ENCODE measurements at places on chromosomes 6 and 20.
A peak's percentile ranks its signal among the peaks of the same experiment; 100 is the strongest.

GRCh38 chr6:163338671-163339405, 75.7 kb upstream of the QKI start:
- peak; percentile 78 for DNase-seq

- no peak for DNase-seq
Measured at GRCh38 chr6:140980265-140980887, 1152.3 kb upstream of the GJE1 start.

GRCh38 chr20:41003143-41003935, 25.3 kb upstream of the TOP1 start:
- DNase-seq, result peak; percentile 81

GRCh38 chr6:47157653-47158219, 115.6 kb upstream of the ADGRF1 start:
- DNase-seq, result no peak

DNA sequence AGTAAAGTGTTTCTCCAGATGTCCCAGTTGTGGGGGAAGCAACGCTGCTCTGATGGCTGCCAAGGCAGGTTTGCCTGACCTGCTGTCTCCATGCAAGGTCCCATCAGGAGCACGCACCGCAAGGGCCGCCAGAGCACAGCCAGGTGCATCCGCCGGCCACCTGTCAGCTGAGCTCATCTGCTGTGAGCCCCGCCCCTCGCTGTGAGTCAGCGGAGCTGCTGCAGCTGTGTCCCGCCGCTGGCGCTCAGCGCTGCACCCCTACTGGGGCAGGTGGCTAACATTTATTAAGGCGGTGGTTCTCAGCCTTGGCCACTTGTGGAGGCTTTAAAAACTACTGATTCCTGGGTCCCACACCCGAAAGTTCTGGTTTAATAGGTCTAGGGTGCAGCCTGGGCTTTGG, 225.7 kb downstream of the UST start:
- peak; percentile 99 for DNase-seq

GRCh38 chr20:24648919-24649318, 179.5 kb downstream of the SYNDIG1 start:
- no peak for DNase-seq

- DNase-seq, result no peak
Measured at GRCh38 chr6:22333802-22334201, 37.0 kb upstream of the PRL start.

DNA sequence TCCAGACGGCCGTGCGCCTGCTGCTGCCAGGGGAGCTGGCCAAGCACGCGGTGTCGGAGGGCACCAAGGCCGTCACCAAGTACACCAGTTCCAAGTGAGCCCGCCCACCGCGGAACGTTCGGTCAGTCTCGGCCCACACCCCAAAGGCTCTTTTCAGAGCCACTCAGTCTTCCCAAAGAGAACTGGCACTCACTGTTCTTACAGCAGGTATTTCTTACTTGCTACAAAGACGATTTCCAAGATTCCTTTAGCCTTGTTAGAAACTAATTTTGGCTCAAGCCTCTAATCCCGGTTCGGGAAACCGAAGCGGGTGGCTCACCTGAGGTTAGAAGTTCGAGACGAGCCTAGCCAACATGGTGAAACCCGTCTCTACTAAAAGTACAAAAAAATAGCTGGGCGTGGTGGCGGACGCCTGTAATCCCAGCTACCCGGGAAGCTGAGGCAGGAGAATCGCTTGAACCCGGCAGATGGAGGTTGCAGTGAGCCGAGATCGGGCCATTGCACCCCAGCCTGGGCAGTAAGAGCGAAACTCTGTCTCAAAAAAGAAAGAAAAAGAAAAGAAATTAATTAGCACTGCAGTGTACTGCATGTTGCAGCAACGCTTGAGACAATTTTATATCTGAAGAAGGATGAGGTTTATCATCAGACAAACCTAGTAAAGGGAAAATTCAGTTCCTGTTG, 73.1 kb downstream of the OR2B2 start:
- DNase-seq, result peak; percentile 77

- DNase-seq, result peak; percentile 88
Measured at GRCh38 chr6:169097381-169097959, 156.2 kb downstream of the THBS2 start.

DNA sequence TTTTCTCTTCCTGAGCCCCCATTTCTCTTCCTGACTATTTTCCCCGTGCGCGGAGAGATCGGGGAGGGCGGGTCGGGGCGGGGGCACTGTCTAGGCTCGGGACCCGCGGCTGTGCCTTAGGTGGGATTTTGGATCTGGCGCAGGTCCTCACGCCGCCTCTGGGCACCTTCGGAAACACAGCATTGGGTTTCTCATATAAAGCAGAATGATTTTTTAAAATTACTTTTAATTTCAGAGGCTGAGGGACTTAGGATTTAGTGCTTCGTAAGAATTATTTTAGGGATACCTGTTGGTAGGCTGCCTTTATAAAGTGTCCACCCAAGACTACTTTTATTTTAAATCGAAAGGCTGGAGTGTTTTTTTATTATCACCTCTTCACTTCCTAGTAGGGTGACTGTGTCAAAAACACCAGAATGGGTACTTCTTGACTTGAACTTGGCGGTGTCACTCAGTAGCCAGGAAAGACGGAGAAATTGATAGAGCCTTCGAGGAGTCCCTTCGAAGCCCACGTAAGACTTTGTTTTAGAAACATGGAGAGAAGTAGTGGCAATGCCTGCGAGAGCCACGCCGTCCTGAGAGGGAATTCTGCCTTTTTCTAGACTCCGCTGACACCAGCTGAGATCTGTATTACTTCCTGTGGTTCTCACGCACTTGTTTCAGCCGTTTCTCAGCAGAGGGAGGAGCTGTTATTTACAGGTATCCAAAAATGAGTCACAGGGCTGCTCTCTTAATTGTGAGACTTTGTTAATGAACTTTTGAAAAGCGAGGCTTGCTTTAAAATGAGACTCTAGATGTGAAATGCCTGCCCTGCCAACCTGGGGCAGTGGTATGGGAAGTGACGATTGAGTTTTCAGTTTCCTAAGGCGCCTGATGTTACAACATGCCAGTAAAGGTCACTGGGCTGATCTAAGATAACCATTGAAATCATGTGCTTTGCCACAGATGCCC, 667 bp downstream of the STX11 start:
- no peak for DNase-seq

GRCh38 chr6:43709654-43710303, 22.2 kb upstream of the MRPS18A start:
- peak; percentile 36 for DNase-seq

GRCh38 chr6:107399935-107400334, 59.4 kb downstream of the PDSS2 start:
- no peak for DNase-seq

DNA sequence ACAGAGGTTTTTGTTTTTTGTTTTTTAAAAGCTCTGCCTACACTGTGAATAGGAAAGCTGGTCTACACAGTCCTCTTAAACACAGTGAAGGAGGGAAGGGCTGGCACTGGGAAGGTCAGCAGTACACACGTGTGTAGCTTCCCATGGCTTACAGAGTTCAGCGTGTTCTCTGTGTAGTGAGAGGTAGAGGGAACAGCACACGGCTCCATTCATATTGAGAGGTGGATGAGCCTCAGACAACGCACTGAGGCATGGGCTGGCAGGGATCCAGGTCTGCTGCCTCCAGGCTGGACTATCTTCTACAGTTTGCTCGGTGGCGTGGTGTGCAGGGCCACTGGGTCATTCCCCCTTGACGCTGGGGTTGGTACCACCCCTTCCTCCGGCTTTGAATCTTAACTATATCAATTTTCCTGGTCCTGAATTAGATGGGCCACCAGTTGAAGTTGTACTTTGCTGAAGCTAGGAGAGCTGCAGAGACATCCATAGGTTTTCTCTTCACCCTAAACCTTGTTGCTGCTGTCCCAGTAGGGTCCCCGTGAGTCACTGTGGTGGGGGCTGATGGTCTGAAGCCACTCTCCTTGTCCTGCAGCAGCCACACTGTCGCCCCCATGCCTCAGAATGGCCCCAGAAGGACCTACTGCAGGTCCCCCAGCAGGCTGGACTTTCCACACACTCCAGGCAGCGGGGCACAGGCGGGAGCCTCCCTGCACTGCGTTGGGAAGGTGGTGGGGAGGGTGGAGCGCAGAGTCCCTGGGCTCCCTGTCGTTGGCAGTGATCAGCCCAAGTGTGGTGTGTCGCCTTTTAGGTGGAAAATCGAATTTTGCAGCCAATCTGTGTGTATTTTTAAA, 2.0 kb downstream of the ARFGAP1 start:
- no peak for DNase-seq

DNA sequence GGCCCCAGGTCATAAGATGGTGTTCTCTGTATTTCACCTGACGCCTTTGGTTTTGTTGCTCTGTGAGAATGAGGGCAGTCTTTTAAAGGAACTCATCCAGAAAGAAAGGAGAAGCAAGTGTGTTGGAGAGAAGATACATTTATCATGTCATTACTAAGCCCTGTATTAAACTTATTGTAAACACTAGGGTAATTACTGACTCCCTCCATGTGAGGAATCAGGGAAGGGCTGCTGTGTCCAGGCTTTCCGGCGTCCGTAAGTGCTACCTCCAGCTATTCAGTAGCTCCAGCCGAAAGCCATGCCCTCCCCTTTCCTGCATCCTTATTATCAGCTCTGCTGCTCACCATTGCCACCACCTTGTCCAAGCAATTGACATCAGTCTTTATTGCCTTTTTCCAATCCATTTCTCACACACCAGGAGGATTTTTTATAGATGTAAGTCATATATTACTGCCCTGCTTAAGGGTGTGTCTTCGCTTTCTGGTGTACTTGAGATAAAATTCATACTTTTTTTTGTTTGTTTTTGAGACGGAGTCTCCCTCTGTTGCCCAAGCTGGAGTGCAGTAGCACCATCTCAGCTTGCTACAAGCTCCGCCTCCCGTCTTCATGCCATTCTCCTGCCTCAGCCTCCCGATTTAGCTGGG, 94.7 kb downstream of the RPP40 start:
- DNase-seq, result no peak

DNA sequence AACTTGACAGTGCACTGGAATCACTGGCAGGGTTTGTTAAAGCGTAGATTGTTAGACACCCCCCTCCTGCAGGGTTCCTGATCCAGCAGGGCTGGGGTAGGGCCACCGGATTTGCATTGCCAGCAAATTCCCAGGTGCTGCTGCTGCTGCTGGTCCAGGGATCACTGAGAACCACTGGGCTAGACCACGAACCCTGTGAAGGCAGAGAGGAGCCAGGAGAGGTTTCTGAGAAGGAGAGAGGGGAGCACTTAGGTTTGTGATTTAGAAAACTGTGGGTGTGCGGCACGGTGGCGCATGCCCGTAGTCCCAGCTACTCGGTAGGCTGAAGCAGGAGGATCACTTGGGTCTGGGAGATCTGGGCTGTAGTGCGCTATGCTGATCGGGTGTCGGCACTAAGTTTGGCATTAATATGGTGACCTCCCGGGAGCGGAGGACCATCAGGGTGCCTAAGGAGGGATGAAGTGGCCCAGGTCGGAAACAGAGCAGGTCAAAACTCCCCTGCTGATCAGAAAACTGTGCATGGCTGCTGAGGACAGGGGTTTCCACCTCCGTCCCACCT, 53.6 kb upstream of the FAM83D start:
- no peak for DNase-seq

DNA sequence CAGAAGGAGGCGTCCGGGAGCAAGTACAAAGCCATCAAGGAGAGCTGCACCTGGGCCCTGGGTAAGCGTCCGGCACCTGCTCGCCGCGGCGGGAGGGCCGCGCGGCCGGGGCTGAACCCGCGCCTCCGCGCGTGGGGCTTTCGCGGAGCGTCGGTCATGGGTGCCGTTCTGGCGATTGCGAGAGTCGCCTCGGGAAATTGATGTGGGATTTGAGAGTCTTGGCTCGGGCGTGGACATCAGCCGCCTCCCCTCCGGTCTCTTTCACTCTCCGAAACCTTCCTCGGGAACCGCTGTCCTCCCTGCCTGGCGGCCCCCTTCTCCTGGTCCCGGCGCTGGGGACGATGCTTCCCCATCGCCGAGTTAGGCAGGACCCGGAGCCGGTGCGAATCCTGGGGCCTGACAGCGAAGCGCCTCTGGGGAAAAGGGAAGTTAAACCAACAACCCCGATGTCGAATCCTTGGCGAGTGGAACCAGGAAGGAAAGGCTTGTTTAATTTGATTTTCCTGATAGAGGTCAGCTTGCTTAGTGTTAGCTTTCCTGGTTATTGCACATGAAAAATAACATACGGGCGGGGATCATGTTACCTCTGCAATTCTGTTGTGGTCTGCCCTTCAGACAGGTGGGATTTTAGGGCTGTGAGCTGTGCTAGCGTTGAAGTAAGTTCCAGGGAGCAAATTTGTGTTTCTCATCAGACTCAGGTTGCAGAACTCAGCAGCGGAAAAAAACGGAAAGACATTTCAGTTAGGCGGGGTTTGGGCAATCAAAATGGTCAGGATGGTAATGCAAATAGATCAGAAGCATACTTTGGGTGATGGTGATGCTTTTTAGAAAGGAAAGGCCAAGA, 594 bp downstream of the ARFGEF3 start:
- peak; percentile 72 for DNase-seq

- DNase-seq, result peak; percentile 61
Measured at GRCh38 chr6:163776196-163776905, 361.8 kb downstream of the QKI start.

GRCh38 chr20:4563534-4563933, 158.2 kb upstream of the PRND start:
- DNase-seq, result no peak

GRCh38 chr20:36407199-36407733, 101.1 kb downstream of the DLGAP4 start:
- no peak for DNase-seq

DNA sequence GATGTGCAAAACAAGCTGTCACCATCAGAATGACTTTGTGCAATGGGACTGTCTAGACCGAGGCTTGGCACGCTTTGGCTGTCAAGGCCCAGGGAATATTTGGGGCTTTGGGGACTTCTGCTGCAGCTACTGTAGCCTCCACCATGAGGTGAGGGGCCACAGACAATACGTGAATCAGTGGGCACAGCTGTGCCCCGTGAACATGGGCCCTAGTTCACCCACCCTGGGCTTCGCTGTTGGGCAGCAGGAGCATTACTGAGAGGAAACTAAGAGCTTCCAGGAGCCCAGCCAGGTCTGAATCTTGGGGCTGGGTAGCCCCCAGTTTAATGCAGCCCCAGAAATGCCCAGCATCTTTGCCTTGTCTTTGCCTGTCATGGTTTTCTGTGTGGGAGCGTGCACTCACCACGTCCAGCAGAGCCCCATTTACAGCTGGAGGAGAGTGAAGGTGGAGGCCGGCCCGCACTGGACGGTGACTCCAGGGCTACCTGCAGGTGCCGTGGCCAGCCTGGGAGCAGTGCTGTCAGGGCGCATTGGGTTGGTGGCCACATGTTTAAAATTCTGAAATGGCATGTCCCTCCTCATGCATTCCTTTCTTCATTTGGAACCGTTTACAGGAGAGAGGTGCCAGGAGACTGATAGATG, 34.7 kb downstream of the DUSP22 start:
- no peak for DNase-seq

GRCh38 chr6:33587529-33587928, 7.5 kb upstream of the BAK1 start:
- DNase-seq, result no peak

GRCh38 chr6:53458105-53458866, 86.6 kb downstream of the GCLC start:
- no peak for DNase-seq

- no peak for DNase-seq
Measured at GRCh38 chr6:11317885-11318771, 85.7 kb upstream of the NEDD9 start.

Data from NCI-H146 (cell line).